GM23338 (cell line): ENCODE measurements at places on chromosomes 4 and X.

DNA sequence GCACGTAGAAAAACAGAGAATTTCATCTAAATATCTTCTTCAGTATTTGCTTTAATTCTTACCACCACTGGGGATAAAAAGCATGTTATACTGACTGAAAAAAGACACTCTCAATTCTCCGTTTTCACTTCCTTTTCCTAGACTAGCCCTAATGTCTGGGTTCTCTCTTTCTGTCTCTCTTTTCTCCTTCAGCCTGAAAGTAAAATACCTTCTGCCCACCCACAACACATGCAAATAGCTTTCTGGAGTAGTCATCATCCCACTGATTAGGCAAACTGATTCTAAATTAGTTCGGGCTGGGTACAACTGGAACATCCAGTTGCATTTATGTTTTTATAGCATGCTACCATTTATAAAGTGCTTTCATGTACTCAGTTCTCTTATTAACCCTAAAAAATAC is 142.4 kb upstream of the ANKRD50 start:
- no peak for DNase-seq

DNA sequence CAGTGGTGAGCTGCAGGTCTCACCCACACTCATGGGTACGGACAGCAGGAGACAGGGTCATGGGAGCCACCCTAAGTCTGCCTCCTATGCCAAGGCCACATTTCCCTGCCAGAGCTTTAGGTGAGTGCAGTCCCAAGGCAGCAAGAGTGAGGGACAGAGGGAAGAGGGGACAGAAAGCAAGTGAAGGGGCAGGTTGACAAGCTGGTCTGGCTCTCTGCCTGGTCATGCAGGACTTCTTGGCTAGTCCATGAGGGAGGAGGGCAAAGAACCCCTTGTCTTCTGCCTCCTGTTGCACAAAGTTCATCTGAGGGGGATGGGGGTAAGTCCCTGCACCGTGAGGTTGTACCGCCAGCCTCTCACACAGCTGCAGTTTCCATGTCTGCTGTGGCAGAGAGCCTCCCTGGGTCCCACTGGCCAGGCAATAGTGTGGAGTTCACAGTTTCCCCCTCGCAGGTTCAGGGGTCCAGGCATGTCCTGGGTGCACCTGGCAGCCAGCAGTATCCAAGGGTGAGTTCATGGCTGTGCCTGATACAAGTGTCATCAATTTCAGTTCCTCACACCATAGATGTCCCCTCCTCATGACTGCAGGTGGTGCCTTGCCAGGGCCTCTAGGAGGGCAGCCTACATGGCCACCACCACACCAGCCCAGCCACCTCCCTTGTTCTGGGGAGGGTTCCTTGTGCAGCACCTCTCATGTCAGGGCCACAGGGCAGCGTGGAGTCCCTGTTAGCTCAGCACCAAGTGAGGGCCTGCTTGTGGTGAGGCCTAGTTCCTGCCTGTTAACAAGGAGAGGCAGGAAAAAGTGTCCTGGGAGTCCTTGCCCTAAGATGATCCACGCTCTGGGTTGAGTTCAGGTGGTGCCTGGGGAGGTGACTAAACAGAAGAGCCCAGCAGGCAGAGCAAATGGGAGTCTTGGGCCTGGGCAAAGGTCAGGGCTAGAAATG is 72.5 kb downstream of the ADRA2C start:
- DNase-seq: no peak

GRCh38 chrX:118948270-118948669 is 26.1 kb upstream of the LONRF3 start:
- DNase-seq: no peak

- no peak for DNase-seq
These were observed 148.3 kb downstream of the BANK1 start for GRCh38 chr4:101938836-101939235.

GRCh38 chrX:86910602-86911311 is 606.8 kb upstream of the KLHL4 start:
- DNase-seq: no peak

DNA sequence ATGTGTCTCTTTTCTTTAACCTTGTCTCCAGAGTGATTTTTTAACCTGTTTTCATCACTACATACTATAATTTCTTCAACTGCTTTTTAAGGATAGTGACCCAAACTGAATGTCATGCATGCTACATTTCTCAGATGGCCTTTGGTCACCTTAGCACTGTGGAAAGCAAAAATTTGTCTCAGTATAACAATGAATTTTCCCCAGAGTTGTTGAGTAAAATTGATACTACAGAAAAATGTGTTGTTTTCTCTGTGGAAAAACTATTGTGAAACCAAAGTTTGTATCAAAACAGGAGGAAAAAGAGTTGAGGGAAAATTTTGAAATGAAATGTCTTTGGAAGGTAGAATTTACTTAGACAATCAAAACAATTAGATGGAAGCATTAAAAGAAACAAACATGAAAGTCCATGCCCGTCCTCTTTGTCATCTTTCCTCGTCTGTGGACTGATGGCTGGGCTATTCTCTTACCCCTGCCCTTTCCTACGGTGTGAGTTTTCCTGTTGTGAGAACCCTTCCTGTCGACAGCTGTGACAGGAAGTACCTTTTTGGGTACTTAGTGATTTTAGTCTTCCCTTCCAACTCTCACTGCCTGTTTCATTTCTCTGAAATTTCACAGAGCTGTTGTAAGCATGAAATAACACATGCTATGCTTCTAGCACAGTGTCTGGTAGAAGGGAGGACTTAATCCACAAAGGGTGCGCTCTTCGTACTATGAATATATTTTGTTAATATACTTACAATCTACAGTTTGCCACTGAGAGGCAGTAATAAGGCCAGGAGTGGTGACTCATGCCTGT is 50.8 kb downstream of the LRP2BP start:
- no peak for DNase-seq
